ENCODE measurements at places on chromosomes 1 and 21. TPM values are rescaled to one million over a fixed set of nuclear protein-coding genes. Genes with fewer than 3 reads are reported as not detected.

The RAP1GAP gene
- 1.1 TPM for total RNA-seq

The S100A7A gene
- total RNA-seq: not detected

The CNKSR1 gene
- not detected for total RNA-seq

The KANK4 gene
- 0.09 TPM for total RNA-seq

The ADGRL2 gene
- 52.3 TPM for total RNA-seq

The F5 gene
- total RNA-seq: not detected

All from A172 (cell line).